CD14-positive monocyte (primary cell): ENCODE measurements at places on chromosomes 11 and 22.

DNA sequence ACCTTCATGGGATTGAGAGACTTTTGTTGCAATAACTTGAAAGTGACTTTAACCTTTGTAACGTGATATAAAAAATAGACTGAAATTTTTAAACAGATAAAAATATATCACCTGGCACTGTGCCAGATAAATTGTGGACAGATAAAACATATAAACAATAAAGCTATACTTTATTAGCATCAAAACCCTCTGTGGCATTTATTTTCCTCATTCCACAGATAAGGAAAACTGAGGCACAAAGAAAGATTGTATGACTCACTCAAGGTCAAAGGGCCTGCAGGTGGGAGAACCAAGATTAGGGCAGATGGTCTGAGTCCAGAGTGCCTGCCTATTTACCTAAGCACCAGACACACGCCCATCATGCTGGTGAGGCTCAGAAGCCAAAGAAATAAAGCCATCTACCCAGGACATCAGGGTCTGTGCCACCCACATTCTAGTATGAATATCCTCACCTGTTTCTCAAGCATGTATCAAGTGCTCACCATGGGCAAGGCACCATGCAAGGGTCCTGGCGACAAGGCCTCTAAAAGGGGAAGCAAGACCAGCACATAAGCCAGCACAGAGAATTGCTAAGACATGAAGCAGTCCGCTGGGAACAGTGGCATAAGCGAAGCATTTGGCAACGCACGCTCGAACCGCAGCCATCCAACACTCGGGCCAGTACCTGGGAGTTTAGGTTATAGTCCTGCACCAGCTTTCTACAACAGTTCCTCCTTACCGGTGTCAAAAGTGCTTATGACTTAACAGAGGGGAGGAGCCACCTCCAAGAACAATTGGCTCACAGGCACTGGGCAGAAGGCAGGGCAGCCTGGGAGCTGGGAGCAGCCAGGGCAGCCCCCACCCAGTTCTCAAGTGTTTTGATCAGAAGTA is 17.6 kb downstream of the MYH9 start:
- DNase-seq, result peak; percentile 76

DNA sequence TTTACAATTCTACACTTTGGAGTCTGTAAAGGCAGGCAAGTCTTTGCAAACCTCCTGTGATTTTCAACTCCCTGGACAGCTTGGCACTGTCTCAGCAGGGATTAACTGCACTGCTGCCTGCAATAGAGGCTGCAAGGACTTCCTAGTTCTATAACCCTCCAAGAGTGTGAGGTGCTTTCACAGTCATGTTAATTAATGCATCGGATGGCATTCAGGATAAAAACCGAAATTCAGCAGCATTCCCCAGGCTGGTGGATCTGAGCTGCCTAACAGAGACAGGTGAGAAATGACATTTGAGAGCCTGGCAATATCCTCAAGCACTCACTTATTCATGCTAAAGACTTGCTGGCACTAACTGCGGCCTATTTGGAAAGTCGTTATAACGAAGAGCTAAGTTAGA is 85.0 kb downstream of the LARGE1 start:
- no peak for DNase-seq

DNA sequence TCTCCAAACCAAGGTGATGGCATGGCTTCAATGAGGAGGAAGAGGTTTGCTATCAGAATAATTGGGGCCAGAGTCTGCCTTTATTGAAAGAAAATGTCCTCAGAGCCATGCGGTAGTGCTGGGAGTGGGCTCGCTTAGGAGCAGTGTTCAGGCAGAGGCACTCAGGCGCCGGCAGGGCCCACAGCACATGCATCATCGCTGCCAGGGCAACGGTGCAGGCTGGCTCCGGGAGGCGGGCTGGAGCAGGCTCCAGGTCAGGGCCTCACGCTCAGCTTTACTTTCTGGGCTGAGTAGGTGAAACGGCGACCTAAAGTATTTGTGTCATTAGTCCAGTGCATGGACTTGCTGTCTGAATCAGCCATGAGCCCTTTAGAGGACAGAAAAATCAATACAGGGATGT is 169.9 kb upstream of the CCDC90B start:
- no peak for DNase-seq

DNA sequence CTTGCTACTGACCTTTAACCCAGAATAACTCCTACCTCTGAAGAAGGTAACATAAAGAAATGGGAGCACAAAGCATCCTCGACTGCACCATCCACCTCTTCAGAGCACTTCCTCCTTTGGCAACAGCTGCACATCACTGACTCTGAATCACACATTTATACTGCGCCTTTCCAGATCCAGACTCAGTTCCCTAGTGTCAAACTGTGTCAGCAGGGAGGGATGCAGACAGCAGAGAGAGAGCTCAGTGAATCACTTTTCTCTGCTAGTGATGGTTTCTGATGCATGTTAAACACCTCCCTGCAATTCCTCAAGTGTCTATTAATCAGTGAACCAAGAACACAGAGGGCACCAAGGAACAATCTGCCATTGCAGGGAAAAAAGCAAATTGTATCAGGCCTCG is 118.9 kb downstream of the PLEKHA7 start:
- no peak for DNase-seq

DNA sequence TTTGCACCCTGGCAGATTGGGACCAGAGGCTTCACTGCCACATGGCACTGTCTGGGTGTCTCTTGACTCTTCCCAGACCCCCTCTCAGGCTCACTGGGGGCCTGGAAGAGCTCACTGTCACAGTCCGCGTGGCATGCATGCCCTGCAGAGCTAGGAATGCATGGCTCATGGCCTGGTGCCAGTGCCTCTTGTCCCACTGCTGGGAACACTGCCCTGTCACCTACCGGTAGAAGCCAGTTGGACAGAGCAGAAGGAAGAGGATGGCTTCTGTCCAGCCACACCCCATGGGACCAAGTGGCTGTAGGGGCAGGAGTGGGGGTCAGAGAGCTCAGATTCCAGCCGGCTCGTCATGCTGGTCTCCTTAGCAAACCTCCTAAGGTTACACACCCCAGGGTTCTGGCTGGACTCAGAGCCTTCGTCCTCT is 29.7 kb downstream of the MB start:
- no peak for DNase-seq

- peak; percentile 95 for DNase-seq
Observed at GRCh38 chr22:50190941-50191741, 5.4 kb downstream of the TRABD start.

- no peak for DNase-seq
Observed at GRCh38 chr22:17783773-17784480, 9.7 kb upstream of the BID start.

DNA sequence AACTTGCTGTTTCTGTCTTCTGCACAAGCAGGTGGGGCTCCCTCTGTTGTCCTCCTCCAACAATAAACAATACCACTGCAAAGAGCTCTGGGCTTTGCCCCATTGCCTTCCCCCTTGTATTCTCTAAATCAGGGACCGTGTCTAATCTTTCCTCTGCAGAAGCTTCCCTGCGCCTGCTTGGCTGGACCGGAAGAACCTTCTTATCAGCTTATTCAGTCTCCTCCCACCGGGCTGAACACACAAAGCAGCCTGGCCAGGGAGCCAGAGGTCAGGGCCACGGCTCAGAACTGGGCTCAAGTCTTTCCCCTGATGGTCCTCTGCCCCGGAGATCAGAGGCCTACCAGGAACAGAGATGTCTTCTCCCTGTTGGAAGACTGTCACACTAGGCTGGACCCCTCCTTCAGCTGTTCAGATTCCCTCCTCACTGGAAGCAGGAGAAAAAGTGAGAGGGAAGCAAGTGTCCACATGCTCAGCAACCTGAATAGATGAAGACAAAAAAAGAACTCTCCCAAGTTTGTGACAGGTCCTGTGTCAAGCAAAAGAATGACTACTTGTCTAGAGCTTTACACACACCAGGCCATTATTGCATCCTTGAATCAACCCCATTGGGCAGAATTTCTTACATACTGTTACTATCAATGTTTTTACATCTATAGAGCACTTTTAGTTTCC is 63.7 kb downstream of the RAB30 start:
- no peak for DNase-seq

DNA sequence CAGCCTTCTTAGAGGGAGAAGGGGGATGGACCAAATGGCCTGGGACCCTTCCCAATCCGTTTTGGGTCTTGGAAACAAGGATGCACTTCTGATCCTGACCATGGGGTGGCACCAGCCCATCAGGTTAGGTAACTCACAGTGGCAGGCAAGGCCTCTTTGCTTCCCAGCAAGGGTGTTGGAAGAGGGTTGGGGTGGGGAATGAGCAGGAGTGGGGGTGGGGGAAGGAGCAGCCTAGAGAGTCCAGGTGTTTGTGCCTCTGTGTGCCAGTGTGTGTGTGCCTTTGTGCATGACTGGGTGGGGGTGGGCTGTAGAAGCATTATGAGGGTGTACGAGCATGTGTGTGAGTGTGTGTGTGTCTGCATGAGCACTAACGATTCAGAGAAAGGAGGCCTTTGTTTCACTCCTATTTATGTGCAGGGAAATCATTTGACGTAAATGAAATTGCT is 213.1 kb downstream of the INSC start:
- no peak for DNase-seq

DNA sequence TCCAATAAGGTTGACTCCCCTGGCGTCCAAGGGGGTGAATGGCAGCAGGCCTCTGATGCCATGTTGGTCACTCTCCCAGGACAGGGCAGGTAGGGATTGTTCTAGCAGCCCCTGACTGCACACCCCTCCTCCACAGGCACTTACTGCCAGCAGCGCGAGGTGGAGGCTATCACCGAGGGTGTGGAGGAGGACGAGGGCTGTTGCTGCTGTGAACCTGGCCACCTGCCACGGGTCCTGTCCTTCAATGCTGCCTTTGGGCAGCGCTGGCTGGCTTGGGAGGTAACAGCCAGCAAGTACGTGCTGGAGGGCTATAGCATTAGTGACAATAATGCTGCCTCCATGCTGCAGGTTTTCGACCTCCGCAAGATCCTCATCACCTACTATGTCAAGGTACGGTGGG is 7.7 kb upstream of the SIPA1 start:
- no peak for DNase-seq

- DNase-seq, result no peak
Observed at GRCh38 chr11:130212431-130212961, 52.9 kb downstream of the ST14 start.

DNA sequence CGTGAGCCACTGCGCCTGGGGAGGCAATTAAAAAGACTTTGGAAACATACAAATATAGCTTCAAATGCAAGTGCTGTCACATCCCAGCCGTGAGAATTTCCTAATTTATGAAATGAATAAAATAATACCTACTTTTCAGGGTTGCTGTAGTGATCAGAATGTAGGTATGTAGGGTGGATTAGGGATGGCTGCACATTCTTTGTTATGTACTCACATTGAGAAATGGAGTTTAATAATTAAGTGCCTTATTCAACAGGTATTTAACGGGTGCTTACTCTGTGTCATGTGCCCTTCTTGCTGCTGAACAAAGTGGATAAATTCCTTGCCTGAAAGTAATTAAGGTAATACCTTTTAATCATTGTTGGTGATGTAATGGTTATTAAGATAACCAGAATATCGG is 37.0 kb downstream of the MMP7 start:
- no peak for DNase-seq

DNA sequence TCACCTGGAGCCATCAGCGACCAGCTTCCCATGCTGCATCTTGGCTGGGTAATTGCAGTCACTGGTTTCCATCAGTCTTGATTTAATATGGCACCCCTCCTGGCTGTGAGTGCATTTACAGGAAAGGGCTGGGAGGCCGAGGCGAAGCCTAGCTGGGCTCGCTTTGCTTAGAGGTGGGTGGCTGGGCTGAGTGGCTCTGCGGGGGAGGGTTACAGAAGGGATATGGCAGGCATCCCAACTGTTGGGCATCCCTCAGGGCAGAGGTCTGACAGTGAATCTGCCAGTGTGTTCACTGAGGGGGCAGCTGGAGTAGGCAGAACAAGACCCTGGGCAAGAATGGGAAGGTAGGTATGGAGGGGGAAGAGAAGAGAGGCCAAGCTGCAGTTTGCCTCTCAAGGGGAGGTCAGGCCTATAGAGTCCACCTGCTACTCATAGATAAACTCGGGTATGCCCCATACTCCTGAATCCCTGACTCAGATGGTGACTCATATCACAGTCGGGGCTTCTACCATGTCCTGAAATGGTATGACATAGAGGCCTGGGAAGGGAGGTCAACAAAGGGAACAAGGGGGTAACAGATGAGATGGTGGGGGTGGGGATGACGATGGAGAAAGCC is 77.5 kb upstream of the PHOX2A start:
- DNase-seq, result peak; percentile 26

DNA sequence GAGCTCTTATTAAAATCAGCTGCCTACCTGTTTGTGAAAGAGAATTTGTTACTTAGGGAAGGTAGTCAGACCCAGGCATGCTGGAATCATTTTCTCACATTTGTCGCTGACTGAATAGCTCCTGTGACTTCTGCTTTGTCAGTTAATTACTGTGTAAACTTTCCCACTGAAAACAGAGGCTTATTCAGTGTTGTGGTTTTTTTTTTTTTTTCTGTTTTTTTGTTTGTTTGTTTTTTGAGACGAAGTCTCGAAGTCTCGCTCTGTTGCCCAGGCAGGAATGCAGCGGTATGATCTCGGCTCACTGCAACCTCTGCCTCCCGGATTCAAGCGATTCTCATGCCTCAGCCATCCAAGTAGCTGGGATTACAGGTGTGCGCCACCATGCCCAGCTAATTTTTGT is 5.6 kb upstream of the LDLRAD3 start:
- no peak for DNase-seq

- DNase-seq, result no peak
Observed at GRCh38 chr11:69293087-69293486, 868 bp upstream of the MYEOV start.

DNA sequence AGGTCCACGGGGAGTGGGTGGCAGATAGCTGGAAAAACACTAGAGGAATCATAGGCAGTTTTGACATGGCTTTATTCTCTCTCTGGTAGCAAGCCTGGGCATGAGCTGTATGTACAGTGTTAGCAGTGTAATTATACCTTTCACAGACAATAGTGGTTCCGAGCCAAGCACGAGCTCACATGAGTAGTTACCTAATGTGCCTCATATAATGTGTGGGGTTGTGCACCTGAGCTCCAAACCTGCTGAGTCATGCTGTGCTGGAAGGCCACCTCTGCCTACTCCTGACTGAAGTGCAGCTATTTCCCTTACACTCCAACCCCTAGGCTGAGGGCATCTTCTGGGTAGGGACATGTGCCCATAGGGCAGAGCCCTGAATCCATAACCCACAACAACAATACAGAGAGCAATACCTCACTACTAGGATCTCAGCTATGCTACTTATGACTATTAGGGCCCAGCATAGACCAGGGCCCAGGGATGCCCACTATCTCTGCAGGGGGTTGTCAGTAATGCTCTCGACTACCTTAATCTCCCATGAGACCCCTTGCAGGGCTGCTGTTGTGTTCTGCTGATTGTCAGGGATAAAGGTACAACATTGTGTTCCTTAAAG is 432.1 kb downstream of the DYNC2H1 start:
- DNase-seq, result no peak

GRCh38 chr11:106077609-106078455 is at the start of gene AASDHPPT:
TSS of gene AASDHPPT (plus strand) at chr11:106077662. CDS start at chr11:106077711, 49 bp downstream.
- no peak for DNase-seq

GRCh38 chr11:81916451-81916850 is 817.2 kb downstream of the FAM181B start:
- no peak for DNase-seq
